ENCODE measurements at places on chromosomes 5 and 9.

- no peak for DNase-seq
Observed at GRCh38 chr9:120583958-120584369, 4.0 kb upstream of the CDK5RAP2 start.

GRCh38 chr9:7982907-7983306, 183.3 kb upstream of the DMAC1 start:
- no peak for DNase-seq

DNA sequence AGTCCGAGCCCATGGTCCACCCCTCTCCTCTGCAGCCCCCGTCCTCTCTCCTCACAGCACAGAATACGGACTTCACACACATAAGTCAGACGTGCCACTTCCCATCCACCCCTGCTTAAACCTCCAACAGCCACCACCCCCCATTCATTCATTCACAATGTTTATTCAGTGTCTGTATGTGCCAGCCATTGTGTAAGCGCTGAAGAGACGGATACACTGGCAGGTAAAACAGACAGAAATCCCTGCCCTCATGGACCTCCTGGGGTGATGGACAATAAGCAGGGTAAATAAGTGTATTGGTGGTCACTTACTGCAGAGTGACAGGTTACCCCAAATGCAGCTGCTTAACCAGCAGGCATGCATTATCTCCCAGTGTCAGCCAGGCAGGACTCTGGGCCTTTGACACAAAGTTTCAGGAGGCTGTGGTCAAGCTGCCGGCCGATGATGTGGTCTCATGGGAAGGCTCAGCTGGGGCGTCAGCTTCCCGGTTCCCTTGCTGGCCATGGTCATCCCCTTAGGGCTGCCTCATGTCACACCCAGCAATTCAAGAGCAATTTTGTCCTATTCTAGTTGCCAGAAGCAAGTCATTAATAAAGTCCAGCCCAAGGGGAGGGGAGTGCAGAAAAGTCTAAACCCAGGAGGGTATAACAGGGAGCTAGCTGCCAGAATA, 1.8 kb upstream of the PAXX start:
- no peak for DNase-seq

GRCh38 chr5:40552981-40553380, 126.7 kb upstream of the PTGER4 start:
- DNase-seq: no peak

DNA sequence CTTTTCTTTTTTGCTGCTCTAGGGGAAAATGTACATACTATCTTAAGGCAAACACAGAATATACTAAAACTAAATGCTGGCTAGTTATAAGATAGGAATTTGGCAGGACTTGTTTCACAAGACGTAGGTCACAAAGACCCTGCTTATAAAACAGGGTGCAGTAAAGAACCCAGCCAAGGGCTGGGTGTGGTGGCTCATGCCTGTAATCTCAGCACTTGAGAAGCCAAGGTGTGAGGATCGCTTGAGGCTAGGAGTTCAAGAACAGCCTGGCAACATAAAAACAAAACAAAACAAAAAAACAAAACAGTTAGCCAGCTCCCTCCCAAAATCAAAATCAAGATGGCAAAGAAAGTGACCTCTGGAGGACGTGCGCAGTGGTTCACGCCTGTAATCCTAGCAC, 49.5 kb upstream of the DENND4C start:
- DNase-seq: no peak

- DNase-seq: no peak
Observed at GRCh38 chr9:89471390-89471789, 26.5 kb downstream of the SEMA4D start.

DNA sequence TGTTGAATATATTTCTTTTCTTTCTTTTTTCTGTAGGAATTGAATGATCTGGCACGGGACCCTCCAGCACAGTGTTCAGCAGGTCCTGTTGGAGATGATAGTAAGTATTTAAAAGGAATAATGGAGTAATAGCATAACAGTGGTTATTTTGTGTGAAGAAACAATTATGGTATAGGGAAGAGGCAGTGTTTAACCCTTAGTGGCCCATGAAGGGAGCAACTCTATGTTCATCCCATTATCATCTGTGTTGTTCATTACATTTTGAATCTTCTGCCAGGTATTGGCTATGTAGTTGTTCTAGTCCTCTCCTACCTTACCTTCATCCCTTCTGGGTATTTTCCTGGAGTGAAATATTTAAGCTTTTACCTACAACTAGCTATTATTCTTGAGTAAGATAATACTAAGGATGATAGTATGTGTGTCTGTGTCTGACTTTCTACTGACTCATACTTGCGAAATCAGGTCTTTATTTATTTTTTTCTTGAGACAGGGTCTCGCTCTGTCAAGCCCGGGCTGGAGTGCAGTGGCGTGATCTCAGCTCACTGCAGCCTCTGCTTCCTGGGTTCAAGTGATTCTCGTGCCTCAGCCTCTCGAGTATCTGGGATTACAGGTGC, 39.3 kb downstream of the UBE2D2 start:
- DNase-seq: no peak

All from T1000 (cell line).